A549 treated with DMSO at 1 μM for 4 hours (cell line): ENCODE measurements at places on chromosomes 4 and X. TPM values are rescaled to one million over a fixed set of nuclear protein-coding genes. Genes with fewer than 3 reads are reported as not detected.

LRAT gene
- 0.05 to 0.12 TPM (median 0.09 TPM) in 4 of 5 replicates, not detected in the other for total RNA-seq

MUC7 gene
- total RNA-seq = not detected in 5 replicates

ARHGAP4 gene
- 1.4 to 2.3 TPM (median 1.8 TPM) in 5 replicates for total RNA-seq

CSAG2 gene
- not detected in 5 replicates for total RNA-seq

TMEM271 gene
- total RNA-seq = not detected in 5 replicates

DDIT4L gene
- total RNA-seq = 0.49 to 0.72 TPM (median 0.59 TPM) in 5 replicates

CXCL13 gene
- total RNA-seq = not detected in 5 replicates
